Ovary (tissue), 10 donors: ENCODE measurements at places on chromosomes 11 and 22. TPM values are rescaled to one million over a fixed set of nuclear protein-coding genes. Genes with fewer than 3 reads are reported as not detected.

The PHETA2 gene
- 8.8 TPM for polyA plus RNA-seq

The OR51B5 gene
- polyA plus RNA-seq: 0.30 TPM

DNA sequence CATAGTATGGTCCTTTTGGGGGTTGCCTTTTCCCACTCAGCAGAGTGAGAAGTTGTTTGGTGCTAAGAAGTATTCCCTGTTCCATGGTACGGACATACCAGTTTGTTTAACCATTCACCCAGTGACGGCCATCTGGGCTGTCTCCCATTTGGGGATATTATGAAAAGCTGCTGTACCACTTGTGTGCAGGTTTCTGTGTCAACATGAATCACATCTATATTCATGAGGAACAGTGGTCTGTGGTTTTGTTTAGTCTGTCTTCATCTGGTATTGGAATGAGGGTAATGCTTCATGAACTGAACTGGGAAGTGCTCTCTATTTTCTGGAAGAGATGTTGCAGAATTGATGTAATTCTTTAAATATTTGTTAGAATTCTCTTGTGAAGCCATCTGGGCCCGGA is 89.5 kb downstream of the TRMU start:
- no peak overlapping the region for H3K27ac ChIP-seq
- H3K4me1 ChIP-seq: no peaks in the 10 kb centered on the region
- DNase-seq: no peak
- H3K36me3 ChIP-seq: no peaks in the 10 kb centered on the region
- H3K27me3 ChIP-seq: no peaks in the 10 kb centered on the region

DNA sequence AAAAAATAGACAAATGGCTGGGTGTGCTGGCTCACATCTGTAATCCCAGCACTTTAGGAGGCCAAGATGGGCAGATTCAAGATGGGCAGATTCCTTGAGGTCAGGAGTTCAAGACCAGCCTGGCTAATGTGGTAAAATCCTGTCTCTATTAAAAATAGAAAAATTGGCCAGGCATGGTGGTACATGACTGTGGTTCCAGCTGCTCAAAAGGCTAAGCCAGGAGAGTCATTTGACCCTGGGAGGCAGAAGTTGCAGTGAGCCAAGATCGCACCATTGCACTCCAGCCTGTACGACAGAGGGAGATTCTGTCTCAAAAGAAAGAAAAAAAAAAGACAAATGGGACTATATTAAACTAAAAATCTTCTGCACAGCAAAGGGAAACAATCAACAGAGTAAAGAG is 55.4 kb downstream of the USP35 start:
- no peak for DNase-seq
- no peak overlapping the region for H3K27ac ChIP-seq
- no peaks in the 10 kb centered on the region for H3K4me1 ChIP-seq
- no peak overlapping the region for H3K4me3 ChIP-seq

- no peak overlapping the region for H3K27ac ChIP-seq
Measured at GRCh38 chr11:31818425-31818755, 7.3 kb upstream of the PAX6 start.
